ENCODE measurements at places on chromosomes 13 and 19.

- DNase-seq, result peak; percentile 97
Measured at GRCh38 chr13:110525328-110526319, 35.9 kb downstream of the RAB20 start.

DNA sequence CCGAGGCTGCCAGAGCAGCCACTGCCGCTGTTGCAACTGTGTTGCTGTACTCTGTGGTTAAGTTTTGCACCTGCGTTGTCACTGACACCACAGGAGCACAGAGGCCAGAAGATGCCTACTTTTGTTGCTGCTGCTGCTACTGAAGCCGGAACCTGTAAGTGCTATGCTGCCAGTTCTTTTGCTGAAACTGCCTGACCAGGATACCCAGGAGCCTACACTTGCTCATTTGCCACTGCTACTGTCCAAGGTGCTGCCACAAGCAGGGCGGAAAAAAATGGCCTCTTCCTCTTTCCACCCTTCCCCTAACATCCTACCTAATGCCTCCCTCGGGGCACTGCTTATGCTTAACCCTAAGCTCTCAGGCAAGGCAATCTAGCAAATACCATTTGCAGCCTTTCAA lies 29.0 kb upstream of the NBEA start:
- DNase-seq, result no peak

GRCh38 chr13:40261336-40261735 lies 405.1 kb downstream of the FOXO1 start:
- DNase-seq, result no peak

- DNase-seq, result peak; percentile 12
Measured at GRCh38 chr19:38892841-38893240, 6.6 kb downstream of the SIRT2 start.

DNA sequence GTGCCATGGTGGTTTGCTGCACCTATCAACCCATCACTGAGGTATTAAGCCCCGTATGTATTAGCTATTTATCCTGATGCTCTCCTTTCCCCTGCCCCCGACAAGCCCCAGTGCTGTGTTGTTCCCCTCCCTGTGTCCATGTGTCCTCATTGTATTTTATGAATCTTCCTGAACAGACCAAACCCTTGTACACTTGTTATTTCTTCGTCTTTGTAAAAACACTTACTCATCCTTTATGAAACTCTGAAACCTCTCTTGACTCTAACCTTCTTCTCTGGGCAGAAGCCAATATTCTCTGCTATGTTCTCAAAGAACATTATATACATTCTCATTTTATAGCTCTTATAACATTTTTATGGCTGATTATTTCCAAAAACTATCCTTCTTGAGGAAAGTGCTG lies 746.9 kb downstream of the EFNB2 start:
- no peak for DNase-seq

- no peak for DNase-seq
Measured at GRCh38 chr13:93716623-93717022, 490.0 kb downstream of the GPC6 start.

DNA sequence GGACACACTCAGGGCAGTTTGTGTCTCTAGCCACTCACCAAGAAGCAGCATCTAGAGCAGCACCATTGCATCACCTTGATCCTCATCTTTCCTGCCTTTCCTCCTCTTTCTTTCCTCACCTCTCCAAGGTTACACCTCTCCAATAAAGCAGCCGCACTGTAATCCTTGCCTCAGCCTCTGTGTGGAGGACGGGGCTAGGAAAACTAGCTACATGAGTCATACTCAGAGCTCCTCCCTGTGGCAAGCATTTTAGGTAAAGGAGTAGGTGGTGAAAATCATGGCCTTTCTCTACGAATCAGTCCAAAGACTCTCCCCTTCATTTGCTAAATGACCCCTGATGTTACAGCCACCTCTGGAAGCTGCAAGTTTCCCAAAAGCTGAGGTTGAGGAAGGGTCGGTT lies 108.9 kb downstream of the DNAJC15 start:
- DNase-seq, result no peak

DNA sequence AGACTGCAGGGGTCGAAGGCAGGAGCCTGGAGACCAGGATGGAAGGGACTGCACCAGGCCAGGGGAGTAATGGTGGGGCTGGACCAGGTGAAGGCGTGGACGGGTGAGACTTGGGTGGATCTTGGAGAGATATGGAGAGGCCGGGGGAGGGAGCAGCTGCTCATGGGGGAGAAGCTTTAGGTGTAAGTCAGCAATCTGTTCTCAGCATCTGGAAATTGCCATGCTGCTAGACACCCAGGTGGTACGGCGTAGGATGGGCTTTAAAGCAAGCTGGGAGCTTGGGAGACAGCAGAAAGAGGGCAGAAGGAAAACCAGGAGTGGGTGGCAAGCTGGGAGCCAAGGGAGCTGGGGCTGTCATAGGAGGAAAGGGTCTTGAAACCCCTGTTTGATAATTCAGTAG lies 3.0 kb downstream of the CERS4 start:
- no peak for DNase-seq

- no peak for DNase-seq
Measured at GRCh38 chr19:6837525-6837924, 49.9 kb upstream of the ADGRE1 start.

- DNase-seq, result peak; percentile 70
Measured at GRCh38 chr13:95154413-95154886, 146.8 kb downstream of the ABCC4 start.

GRCh38 chr19:2548966-2549365 lies 73.0 kb downstream of the GADD45B start:
- no peak for DNase-seq

DNA sequence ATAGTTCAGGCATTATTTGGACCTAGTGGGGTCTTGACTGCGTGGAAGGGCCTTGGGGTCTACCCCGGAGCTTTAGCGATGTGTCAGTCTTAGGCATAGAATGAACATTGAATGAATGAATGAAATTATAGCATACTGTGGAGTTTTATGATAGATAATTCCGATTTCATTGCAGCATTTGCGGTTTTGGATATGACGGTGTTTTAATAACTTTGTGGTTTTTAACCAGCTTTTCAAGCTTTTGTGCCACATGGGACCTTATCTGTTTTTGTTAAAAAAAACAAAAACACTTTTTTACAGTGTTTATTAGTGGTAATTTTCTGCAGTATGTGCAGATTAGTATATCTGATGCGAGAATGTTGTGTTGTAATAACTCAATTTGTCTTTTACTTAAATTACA lies 696 bp downstream of the NUP58 start:
- no peak for DNase-seq

GRCh38 chr19:1279782-1280341 lies 4.5 kb downstream of the FAM174C start:
- peak; percentile 78 for DNase-seq

All from NCI-H1105 treated with DMSO at 0.1 percent for 48 hours (cell line).